ENCODE measurements at places on chromosomes 1 and 21.

GRCh38 chr1:147890177-147890790, 12.3 kb upstream of the GJA8 start:
- DNase-seq: peak; percentile 49

DNA sequence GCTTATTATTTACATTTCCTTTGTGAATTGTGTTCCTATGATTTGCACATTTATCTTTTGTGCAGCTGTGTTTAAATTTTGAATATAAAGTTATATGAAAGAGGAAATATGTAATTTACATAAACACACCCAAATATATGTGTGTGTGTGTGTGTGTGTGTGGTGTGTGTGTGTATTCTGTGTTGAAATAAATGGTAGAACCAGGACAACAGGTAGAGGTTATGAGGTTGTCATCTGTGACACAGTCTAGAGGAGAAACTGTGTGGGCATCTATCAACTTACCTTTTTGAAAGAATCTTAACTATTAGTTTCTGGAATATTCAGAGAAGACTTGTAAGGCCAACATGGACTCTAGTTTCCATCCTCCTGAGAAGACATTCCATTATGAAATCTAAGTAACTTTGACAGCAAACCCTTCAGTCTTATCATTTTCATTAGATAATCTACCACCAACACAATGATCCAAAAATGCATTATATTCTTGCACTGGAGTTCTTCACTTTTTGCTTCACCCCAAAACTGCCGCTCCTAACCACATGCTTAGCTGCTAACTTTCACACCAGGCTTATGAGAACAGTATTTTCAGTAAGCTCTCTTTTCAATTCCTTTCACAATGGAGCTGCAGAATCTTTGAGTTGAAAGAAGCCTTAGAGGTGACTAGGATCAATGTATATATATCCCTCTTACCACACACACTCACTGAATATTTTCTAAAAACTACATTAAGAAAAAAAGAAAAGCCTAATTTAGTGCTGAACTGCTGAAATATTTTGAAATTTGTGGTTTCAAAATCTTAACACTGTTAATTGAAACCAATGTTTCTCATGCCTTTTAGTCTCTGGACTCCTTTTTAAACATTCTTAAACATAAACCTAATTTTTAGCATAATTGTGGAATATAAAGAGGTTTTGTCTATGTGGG, 21.8 kb downstream of the PTPRC start:
- no peak for DNase-seq

DNA sequence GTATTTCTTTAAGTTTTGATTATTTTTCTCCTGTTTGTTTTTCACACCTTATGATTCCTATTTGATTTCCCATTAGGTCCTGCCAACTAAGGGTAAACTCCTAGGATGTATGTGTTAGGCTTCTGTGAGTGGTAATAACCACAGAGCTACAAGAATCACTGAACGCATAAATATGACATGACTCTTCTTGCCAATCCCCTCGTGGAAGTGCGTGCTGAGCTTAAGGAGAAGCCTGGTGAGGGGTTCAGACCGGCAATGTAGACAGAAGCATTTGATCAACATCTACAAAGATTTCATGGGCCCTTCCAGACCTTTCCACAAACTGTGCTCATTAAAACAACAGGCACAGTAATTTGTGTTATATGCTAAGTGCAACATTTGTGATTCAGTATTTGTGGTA, 273.8 kb upstream of the SNX7 start:
- no peak for DNase-seq

DNA sequence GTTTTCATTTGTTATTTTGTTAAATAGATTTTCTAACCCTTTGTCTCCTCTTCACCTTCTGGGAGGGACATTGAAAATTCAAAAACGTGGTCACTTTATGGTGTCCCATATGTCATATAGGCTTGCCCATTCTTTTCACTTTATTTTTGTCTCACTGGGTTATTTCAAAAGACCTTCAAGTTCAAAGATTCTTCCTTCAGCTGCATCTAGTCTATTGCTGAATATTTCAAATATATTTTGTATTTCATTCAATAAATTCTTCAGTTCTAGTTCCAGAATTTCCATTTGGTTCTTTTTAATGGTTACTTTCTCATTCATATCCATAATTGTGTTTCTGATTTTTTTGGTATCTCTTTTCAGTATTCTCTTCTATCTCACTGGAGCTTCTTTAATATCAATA, 11.6 kb upstream of the KCTD3 start:
- DNase-seq: no peak

DNA sequence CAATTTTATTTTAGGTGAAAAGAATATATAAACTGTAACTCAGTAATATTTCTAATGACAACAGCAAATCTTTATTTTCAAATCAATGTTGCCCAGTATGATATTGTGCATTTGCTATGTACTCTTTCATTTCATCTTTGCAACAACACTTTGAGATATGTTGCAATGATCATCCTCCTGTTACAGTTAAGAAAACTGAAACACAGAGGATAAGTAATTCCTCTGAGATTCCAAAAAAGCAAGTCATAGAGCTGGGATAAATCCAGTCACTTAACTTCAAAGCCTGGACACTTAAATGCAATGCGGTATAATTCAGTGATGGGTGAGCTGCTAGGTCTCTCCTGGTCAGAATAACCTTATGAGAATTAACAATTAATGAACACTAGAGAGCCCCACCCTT, 48.6 kb upstream of the EXO1 start:
- no peak for DNase-seq

DNA sequence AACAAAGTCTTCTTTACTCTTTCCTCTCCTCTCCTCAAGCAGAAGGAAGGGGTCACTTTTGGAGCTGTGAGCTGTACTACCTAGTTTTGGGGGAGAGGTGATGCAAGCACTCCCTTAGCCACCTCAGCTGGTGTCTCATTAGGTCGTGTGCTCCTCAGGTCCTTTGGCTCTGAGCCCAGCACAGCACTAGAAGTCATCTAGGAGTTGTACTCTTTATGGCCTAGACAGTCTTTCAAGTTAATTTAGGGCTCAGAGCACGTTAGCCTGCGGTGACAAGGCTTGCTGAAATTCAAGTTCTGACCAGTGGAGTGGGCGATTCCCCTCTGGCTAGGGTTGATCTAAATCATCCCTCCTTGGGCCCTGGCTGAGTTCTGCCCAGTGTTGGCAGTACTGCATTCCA, 48.0 kb upstream of the WDR26 start:
- DNase-seq: no peak

GRCh38 chr1:201140235-201140940, 13.4 kb upstream of the ASCL5 start:
- no peak for DNase-seq

- no peak for DNase-seq
Measured at GRCh38 chr1:15958111-15958510, 17.8 kb downstream of the ZBTB17 start.

GRCh38 chr1:116983112-116983511, 18.4 kb upstream of the CD101 start:
- no peak for DNase-seq

DNA sequence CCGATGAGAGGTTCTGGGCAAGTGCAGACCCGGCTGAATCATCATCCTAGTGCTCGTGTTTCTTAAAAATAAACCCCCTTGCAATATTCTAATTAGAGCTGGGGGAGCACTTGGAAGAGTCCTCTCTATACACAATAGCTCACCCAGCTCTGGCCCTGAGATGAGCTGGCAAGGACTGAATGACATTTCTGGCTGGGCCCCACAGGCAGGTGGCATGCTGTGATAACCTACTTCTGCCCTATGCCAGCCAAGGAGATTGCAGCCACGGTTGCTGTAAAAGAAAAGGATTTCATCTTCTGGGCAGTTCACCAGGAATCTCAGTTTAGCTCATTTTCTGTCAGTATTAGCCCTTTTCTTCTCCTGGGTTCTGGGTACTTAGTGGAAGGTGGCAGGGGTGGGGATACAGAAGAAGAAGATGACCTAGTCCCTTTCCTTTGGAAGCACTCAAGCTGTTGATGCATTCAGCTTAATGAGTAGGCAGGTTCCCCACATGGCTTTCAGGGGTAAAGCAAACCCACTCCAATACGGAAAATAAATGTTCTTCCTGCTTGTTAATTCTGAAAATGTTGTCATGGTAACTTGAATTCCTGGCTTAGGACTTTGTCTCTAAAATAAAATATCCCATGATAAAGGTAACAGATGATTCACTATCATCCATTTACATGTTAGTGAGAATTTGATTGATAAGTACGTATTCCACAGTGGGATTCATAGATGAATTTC, 32.2 kb downstream of the VASH2 start:
- DNase-seq: no peak

GRCh38 chr1:247539215-247539614, 3.0 kb upstream of the OR2C3 start:
- DNase-seq: no peak

DNA sequence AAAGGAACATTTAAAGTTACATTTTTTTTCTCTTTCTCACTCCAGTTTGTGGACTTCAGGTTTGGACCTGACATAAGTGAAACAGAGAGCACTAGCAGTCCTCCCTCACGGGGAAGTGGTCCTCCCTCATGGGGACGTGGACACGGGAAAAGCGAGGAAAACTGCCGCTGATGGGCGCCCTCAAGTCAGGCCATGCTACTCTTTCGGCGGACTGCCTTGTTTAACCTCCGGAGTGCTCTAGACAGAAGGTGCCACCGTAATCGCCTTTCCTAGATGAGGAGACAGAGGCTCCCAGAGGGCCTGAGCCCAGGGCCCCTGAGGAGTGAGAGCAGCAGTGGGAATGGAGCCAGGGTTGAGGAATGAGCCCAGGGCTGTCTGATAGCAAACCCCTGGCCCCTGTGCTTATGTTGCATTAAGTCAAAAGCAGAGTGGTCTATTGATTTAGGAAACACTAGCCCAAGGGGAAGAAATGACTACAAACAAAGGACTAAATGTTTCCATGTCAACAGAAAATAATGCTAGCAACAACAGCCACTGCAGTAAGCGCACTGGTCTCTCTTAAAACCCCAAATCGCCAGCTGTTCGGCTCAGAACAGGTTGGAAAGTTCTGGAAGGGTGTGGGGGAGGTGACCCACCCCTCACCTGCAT, 84.1 kb downstream of the DMRTB1 start:
- no peak for DNase-seq

GRCh38 chr1:82704966-82705365, 904.2 kb downstream of the ADGRL2 start:
- no peak for DNase-seq

GRCh38 chr1:91732291-91733107, 153.5 kb downstream of the TGFBR3 start:
- DNase-seq: no peak

- DNase-seq: no peak
Measured at GRCh38 chr1:184188037-184188436, 136.5 kb downstream of the TSEN15 start.

GRCh38 chr21:39737376-39738000, 7.5 kb upstream of the IGSF5 start:
- DNase-seq: no peak

DNA sequence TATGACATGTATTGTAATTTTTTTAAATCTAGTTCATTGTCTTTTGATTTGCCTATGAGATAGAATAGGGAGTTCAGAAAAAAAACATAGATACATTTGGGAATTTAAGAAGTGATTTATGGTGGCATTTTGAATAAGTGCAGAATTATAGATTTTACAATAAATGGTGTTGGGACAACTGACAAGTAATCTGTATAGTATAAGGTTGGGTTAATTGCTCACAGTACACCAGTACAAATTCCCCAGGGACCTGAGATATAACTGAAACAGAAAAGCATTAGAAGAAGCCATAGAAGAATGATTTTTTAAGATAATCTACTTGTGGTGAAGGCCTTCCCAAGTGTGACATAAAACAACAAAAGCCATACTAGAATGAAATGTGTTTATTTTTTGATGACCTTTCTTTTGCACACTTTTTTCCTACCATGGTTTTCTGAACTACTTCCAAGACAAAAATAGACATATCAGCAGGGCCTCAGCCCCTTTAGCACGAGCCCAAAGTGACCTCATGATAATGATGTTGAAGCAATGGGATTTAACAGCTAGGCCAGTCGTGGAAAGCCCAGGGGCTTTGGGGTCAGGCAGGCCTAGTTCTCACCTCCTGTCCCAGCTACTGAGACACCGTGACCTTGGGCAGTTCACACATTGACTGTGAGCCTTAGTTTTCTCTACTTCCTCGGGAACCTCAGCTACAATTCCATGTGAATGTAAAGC, 87.4 kb downstream of the GREM2 start:
- no peak for DNase-seq
